ENCODE measurements at places on chromosomes 2 and 18. TPM values are rescaled to one million over a fixed set of nuclear protein-coding genes. Genes with fewer than 3 reads are reported as not detected.

The ASIC4 gene
- total RNA-seq, result 0.16 TPM

The METTL8 gene
- 7.7 TPM for total RNA-seq

The FHOD3 gene
- total RNA-seq, result 4.3 TPM

The DCDC2C gene
- total RNA-seq, result not detected

The TMEM182 gene
- total RNA-seq, result 2.1 TPM

The OST4 gene
- 1,171 TPM for total RNA-seq

The GPAT2 gene
- 1.0 TPM for total RNA-seq

The PRKAG3 gene
- not detected for total RNA-seq

The NEB gene
- total RNA-seq, result under 0.01 TPM

The LPIN2 gene
- total RNA-seq, result 17.8 TPM

The ZNF396 gene
- total RNA-seq, result 1.4 TPM

The TRABD2A gene
- 6.8 TPM for total RNA-seq

The IL36B gene
- total RNA-seq, result not detected

The ATG9A gene
- total RNA-seq, result 24.3 TPM

The ATF2 gene
- 40.4 TPM for total RNA-seq

The GRHL1 gene
- total RNA-seq, result 0.52 TPM

The HNMT gene
- total RNA-seq, result 10.9 TPM

The GALNT5 gene
- total RNA-seq, result 30.1 TPM

The CFC1 gene
- not detected for total RNA-seq

The CXCR2 gene
- total RNA-seq, result not detected

The GNLY gene
- total RNA-seq, result not detected

The CDH7 gene
- not detected for total RNA-seq

The PHLPP1 gene
- total RNA-seq, result 4.0 TPM

The BOLL gene
- not detected for total RNA-seq

The REG1B gene
- not detected for total RNA-seq

The ALPP gene
- total RNA-seq, result not detected

The CRYGC gene
- total RNA-seq, result not detected

All from bronchial smooth muscle cell (primary cell).